ENCODE measurements at places on chromosomes 2 and 18.

GRCh38 chr2:144477957-144478311 is 42.0 kb downstream of the ZEB2 start:
- peak; percentile 70 for DNase-seq

DNA sequence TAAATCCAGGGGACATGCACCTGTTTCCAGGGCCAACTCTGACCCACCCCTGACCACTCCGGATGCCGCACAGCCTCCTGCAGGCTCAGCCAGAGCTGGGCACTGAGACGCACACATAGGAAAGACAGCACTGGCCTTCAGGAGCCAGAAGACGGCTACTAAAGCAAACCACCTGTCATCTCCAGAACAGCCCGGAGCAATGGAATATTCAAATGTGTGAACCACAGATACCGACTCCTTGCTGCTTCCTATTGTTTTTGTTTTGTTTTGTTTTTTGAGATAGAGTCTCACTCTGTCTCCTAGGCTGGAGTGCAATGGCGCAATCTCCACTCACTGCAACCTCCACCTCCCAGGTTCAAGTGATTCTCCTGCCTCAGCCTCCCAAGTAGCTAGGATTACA is 94.0 kb downstream of the LAMA1 start:
- no peak for DNase-seq

GRCh38 chr2:44100351-44100750 is 68.3 kb upstream of the PPM1B start:
- DNase-seq: no peak

DNA sequence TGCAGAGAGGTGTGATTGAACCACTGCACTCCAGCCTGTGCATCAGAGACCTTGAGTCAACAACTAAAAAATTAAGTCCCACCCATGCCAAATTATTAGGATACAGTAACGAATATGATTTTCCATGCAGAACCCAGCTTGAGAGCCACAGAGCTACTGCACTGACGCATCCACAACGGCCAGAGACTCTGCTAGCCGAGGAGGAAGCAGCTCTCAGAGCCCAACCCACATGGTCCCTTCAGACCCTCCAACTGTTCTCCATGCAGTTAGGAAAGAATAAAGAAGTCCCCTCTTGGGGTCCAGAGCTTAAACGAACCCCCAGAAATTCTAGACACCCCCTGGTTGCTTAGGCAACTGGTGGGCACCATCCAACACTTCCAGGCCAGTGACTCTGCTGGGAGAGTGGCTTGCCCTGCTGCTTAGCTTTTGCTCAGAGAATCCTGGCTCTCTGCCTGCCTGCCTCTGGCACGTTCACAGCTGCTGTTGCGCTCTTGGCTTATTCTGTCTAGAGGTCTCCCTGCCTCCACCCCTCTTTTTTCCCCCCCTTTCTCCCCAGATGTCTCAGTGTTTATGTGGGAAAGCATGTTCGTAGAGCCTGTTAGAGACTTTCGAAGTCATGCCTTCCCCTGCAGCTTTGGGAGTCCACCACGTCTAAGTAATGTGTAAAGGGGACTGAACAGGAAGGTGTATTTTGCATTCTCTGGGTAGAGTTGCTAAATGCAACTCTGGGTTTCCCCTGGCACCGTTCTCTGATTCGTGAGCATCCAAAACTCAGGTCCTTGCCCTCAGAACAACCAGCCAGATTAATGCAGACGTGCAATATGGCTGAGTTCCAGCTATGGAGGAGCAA is 26.0 kb upstream of the SP3 start:
- DNase-seq: peak; percentile 99

DNA sequence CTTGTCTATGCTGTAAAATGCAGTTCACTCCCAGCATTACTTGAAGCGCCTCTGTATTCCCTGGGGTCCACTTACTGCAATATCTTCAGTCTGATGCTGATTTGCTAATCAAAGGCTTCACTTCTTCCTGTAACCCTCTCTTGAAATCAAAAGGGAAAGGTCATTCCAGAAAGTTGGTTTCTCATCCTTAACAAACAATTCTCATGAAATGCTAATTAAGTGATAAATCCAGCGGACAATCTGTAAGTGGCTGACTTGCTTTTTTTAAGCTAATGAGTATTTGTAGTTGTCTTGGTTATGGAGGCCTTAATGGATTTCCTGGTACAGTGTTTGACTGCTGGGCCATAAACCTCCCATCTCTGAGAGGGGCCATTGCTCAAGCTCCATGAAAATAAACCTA is 499.6 kb upstream of the HS6ST1 start:
- DNase-seq: no peak

GRCh38 chr2:156115338-156115737 is 217.2 kb downstream of the NR4A2 start:
- no peak for DNase-seq

DNA sequence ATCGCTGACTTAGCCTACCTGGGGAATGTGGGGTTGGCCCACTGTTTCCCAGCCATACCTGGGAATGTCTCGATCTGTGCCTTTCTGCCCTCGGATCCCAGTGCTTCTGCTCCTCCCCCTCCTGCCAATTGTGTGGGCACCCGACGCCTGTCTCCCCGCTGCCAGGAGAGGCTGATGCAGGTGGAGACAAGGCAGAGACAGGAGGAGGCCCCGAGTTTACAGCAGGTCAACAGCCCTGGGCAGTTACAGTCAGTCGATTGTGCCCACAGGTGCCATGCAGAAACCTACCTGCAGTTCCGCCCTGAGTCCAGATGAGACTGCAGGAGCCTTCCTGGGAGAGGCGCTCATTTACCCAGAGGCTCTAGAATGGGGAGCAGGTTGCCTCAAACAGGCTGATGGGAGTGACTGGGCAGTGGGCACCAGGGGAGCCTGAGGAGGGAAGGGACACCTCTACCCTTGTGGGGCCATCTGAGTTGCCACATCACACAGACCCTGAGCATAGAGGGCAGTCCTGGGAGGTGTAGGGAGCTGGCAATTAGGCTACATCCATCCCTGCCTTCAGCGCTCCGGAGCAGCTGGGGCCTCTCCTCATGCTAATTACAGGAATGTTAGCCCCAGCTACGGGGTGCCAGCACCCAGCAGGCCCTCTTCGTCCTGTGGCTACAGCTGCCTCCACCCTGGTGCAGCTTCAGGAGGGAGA is 300.1 kb downstream of the NDUFA10 start:
- no peak for DNase-seq

DNA sequence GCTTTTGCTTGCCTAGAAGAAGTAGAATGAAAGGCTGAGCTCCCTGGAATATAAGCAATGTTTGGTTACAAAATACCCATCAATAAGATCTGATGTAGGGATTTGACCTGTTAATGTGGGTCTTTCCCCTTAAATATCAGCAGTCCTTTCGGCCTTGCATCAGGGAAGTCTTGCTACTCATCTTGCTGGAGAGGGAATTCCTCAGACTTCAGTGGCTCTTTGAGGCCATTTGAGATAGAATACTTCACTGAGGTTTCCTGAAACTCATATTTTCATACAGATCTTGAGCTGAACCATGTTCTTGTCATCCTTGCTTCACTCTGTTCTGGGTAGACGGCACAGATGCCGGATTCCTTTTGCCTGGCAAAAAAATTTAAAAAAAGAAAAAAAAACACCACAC is 3.9 kb downstream of the TWIST2 start:
- DNase-seq: no peak

GRCh38 chr2:133109772-133110171 is 439.8 kb upstream of the LYPD1 start:
- no peak for DNase-seq

- no peak for DNase-seq
Observed at GRCh38 chr18:8260827-8261226, 348.4 kb upstream of the RAB12 start.

- no peak for DNase-seq
Observed at GRCh38 chr18:7174344-7175095, 56.4 kb upstream of the LRRC30 start.

DNA sequence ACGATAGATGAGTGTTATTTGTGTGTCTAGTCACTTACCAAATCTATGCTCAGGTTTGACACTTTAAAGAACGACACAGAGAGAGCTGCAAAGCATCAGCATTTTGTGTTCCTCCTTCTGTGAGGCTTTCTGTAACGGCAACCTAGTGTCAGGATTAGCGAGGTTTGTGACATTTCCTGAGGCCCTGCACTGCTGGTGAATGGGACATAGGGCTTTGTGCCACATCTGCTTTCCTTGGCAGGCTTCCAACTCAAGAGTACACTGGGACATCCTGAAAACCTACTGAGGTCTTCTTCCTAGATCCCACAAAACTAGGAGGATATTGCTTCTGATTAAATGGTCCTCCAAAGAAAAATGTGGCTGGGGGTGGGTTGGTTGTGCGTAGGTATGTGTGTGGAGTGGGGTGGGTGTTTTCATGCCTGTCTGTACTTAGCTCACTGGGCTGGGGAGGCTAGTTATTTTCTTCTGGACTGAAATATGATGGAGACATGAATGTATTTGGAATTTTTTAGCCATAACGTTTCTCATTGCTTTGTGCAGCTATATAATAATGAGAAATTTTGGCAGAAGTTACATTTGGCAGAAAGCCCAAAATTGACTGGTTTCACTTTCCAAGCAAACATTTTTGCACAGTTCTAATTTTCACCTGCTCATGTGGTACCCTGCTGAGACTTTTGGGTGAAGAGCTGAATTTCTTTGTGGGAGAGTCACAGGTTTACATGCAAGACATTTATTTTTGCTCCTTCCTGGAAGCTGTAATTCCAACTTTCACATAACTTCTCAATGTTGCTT is 308.4 kb downstream of the XIRP2 start:
- DNase-seq: peak; percentile 76

- DNase-seq: no peak
Observed at GRCh38 chr18:2994603-2995432, 18.1 kb downstream of the LPIN2 start.

DNA sequence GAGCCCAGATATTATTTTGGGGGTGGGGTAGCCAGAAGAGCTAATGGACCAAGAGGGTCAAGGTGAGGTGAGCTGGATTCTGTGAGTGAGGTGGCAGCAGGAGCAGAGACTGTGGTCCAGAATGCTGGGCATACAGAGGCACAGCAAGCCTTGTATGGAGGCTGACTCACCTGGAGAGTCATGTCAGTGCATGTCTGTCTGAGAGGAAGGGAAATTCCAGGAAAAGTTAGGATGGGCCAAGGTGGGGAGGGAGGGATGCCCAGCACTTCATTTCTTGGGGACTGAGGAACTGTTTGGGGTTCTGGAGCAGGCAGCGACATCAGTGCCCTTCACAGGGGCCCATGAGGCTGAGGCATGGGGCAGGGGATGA is 21.1 kb downstream of the PER2 start:
- no peak for DNase-seq

DNA sequence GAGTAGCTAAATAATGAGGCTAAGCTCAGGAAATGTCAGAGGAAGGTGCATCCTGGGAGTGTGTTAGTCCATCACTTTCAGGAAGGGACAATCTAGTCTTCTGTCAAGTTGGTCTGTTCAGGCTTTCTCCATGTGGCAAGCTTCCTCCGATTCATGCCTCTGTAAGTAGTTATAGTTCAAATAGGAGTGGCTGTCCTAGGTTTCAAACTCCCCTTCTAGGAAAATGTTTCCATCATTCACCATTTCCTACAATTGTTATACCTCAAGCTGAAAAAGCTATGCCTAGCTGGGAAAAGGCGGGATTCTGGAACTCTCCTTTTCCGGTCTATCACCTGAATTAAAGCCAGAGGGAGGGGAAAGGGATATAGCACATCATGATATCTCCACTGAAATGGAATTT is 287.7 kb upstream of the ZSWIM2 start:
- DNase-seq: no peak

DNA sequence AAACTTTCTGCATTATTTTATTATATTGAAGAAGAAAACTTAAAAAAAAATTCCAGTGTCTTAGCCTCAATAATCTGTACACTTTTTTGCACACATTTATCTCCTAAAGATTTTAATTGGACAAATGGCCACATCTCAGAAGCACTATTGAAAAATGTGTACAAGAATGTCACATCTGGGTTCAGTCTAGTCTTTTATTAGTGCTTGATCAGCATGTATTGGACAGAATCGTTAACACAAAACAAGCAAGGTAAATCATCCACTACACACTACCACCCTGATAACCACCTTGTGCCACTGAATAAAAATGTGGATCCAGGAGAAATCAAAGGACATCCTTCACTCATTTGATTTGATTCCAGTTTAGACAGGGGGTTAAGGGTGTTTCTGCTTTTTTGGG is 554.8 kb downstream of the ARHGAP15 start:
- no peak for DNase-seq

- DNase-seq: no peak
Observed at GRCh38 chr18:8300751-8301410, 308.4 kb upstream of the RAB12 start.

DNA sequence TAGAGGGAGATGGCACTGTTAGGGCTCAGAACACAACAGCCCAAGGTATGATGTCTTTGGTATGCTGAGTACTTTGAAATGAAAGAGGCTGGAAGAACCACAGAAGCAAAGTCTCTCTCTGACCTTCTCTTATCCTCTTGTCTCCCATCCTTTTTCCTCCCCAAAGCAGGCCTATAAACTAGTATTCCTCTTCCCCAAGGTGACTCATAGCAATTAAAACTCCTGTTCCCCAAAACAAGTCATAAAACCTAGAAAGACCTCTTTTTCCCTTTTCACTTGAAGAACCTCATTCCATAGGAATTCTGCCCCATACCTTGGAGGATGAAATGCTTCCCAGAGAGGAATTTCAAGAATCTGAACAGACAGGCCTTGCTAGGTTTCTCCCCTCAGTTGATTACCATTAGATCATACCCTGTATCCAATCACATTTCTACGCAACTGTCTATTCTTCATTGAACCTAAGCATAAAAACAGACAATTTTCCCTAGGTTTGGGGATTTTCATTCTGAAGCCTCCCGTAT is 25.7 kb downstream of the MDH1 start:
- no peak for DNase-seq

- no peak for DNase-seq
Observed at GRCh38 chr2:14428056-14428455, 204.5 kb upstream of the LRATD1 start.
